ENCODE measurements at places on chromosomes 13 and 19.

- DNase-seq = no peak
Measured at GRCh38 chr19:51204321-51204720, 20.6 kb upstream of the CD33 start.

GRCh38 chr19:45348367-45349125, 8.0 kb downstream of the KLC3 start:
- no peak for DNase-seq

GRCh38 chr13:113280126-113280525, 16.9 kb upstream of the LAMP1 start:
- no peak for DNase-seq

GRCh38 chr13:112750570-112750969, 60.7 kb downstream of the ATP11A start:
- no peak for DNase-seq

- DNase-seq = no peak
Measured at GRCh38 chr13:53241891-53242348, 213.3 kb downstream of the OLFM4 start.

GRCh38 chr19:56083668-56084067, 37.4 kb downstream of the ZNF787 start:
- no peak for DNase-seq

DNA sequence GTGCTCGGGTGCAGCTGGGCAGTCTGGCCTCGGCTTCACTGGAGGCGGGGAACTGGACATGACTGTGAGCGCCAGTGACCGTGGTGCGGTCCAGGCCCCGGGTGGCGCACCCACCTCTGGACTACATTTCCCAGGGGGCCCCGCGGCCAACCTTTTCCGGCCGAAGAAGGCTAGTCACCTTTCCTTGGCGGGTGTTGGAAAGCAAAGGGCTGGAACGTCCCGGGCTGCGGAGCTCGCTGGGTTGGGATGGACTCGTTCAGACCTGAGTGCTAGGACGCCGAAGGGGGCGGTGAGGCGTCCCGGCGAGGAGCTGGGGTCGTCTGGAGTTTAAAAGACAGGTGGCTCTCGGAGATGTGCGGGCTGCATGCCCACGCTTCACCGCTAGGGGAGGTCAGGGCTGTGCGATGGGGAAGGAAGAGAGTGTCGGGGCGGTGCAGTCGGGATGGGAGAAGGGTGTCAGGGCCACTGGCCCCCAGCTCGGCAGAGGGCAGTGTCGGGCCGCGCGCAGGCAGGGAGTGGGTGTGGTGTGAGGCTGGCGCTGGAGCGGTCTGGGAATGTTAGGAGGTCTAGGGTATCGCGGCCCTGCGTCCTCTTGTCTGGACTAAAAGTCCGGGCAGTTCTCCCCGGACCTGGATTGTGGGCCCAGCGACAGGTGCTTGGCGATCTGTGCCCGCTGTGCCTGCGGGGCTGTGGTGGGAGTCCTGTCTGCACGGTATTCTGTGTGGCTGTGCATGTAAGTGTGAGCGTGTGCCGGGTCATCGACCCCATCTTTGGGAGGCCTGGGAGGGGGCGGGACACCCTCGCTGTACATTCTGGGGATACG, 57.1 kb downstream of the ZNF568 start:
- peak; percentile 83 for DNase-seq

DNA sequence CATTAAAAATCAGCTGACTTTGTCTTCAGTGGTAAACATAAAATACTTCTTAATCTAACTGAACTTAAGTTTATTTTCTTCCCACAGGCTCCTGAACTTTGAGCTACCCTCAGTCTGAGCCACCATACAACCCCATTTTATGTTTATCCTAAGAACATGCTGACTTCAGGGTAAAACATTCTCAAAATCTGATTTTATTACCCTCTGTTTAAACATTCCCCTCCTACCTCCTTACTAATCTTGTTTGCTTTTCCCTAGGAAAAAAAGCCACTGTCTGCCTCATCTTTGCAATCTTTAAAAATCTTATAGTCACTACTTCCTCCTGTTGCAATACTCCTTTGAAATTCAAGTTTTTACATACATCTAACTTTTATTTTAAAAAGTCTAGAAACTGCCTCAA, 4.0 kb downstream of the ZNF91 start:
- DNase-seq = no peak

DNA sequence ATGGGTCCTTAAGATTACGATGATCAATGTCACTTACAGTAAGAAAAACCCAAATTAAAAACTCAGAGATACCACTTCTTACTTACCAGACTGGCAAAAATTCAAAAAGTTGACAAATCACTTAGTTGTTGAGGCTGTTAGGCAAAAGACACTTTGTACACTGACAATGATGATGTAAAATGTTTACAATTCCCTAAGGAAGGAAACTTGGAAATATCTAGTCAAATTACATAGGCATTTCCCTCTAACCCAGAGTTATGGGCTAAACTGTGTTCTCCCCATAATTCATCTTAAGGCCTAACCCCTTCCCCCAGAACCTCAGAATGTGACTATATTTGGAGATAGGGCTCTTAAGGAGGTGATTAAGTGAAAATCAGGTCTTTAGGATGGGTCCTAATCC, 12.0 kb downstream of the TGDS start:
- no peak for DNase-seq

DNA sequence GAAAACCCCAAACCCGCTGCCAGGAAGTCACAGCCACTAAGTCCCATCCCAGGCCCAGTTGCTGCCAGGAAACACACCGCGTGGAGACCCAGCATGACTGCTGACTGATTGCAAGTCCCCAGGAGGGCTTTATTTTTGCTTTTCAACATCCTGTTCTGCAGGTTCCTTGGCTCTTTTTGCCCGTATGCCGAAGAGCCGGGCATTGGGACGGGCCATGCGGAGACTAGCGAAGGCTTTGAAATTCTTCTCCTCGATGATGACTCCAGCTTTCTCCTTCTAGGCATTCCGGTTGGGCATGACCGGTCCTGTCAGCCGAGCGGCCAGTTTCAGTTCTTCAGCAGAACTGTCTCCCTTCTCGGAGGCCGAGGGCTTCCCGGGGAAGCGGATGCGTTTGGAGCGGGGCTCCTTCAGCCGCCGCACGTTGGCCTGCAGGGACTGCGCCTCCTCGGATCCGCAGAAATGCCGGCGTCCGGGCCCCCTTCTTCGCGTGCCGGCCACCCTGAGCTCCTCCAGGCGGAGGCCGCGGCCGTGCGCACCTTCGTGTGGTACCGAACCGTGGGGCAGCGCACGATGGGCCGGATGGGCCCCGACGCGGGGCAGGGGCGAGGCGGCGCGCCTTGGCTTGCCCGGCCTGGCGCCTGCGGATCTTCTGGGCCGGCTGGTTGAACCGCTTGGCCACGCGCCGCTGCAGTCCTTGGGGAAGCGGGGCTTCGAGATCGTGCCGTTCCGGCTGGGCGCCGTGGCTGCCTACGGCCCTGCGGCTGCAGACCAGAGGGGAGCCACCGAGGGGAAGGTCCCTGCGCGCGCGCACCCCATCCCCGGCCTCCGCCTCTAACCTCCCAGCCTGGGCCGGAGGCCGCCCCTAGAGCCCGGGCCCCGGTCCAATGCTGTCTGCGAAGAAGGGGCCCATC, 15.2 kb downstream of the ZSCAN5C start:
- no peak for DNase-seq

DNA sequence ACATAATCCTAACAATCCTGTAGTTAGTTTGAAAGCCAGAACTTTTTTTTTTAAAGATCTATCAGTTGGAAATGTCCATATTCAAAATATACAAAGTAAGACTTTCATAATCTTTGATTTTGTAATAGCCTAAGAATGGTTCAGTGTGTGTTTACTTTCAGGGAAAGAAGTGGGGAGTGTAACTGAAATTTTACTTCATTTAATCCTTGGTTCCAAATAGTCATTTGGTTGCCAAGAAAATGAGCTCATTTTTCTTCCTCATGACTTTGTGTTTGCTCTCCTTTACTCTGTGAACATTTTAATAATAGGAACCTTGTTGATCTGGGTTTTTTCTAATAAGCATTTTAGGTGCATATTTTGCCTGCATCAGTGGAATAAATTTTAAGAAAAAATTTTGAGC, 278.8 kb downstream of the SLITRK6 start:
- no peak for DNase-seq

DNA sequence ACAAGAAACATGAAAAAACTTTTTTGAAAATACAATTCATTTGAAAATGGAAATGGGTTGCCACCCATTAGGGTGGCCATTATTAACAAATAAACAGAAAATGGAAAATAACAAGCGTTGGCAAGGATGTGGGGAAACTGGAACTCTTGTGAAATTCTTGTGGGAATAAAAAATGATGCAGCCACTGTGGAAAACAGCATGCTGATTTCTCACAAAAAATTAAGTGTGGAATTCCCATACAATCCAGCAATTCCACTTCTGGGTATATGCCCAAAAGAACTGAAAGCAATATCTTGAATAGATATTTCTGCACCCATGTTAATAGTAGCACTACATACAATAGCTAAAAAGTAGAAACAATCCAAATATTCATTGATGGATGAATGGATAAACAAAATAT, 165.2 kb downstream of the DCLK1 start:
- no peak for DNase-seq

DNA sequence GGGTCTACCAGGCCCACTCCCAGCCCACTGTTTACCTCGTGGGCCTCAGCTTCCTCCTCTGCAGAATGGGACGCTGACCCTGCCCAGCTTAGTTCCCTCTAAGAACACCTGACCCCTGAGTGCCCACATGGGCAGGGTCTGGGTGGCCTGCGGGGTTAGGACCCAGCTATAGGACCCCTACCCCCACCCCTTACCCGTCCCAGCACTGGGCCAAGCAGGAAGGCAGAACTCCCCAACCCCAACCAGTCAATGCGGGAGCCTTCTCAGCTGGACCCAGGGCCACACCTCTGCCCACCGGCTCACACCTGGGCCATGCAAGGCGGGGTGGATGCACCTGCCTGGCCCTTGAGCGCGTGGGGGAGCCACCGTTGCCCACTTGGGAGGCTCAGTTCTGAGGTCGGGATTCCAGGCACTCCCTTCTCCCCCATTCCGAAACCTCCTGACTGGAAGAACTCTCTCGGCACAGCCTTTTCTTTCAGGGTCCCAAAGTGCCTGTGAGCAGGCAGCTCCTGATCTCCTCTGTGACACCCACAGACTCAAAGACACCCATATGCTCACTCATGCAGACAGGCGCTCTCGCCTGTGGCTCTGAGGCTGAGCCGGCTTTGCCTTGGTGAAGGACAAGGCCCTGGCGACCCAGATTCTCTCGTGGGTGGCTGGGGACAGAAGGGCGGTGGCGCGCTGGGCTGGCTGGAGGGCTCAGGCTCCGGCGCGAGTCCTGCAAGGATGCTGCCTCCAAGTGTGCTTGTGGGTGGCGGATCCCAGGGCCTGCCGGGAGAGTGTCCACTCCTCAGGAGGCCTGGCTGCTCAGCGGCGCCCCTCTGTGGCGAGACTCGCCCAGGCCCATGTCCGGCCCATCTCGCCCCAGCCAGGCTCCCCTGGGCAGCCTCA, 27.9 kb upstream of the PARP4 start:
- DNase-seq = no peak

GRCh38 chr13:100917011-100917410, 242.4 kb upstream of the TMTC4 start:
- DNase-seq = no peak

GRCh38 chr13:21738630-21739029, 67.8 kb downstream of the FGF9 start:
- DNase-seq = no peak

DNA sequence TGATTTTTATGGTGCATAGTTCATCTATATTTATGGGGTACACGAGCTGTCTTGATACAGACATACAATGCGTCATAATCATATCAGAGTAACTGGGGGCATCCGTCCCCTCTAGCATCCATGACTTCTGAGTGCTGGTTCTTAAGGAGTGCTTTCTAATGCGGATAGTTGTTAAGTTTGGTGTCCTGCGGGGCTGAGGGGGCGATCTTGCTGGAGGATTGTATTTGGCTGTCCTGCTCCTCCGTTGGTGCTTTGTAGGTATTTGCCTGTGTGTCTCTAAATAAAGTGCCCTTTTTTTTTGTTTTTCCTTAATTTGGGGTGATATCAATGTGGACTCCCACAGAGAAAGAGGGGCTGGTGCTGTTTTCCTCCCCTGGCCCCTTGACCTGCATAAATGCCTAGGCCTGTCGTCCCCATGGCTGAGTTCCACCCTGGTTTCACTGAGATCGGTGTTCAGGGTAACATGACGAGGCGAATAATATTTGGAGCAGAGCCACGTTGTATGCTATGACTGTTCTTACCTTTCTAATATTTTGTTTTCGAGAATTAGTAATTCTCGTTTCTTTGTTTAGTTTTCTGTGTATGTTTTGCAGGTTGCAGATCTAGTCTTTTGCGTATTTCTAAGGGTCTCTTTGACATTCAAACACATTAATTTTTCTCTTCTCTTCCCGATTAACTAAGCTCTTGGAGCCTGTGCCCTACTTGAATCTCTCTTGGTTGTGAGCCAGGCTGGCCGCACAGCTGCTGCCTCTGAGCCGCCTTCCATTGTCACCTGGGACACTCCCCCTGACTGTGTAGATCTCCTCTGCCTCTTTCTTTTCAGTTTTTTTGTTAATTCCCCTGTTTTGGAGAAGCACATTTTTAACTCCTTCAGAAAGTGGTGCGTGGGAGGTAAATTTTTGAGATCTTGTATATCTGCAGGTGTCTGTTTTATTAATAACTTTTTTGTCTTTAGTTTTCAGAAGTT, 100.3 kb downstream of the ARHGEF7 start:
- DNase-seq = no peak

- DNase-seq = no peak
Measured at GRCh38 chr19:12646551-12646950, 20.0 kb downstream of the MAN2B1 start.

- no peak for DNase-seq
Measured at GRCh38 chr19:867855-868457, 8.5 kb downstream of the CFD start.

DNA sequence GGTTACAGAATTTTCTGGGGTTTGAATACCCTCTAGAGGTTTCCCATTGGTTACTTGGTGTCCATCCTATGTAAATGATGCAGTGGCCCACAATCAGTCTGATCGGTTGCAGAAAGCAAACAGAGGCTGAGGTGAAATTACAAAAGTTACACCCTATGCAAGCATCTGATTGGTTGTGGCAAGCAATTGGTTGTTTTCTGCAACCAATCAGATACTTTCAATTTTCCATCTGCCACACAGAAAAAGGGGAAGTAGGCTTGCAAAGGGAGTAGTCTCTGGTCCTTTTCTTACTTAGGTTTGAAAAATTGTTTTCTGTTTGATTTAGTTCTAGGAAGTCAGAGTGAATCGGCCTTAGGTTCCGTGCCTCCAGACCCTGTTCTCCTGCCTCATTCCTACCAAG, 93.1 kb downstream of the WTIP start:
- DNase-seq = no peak

DNA sequence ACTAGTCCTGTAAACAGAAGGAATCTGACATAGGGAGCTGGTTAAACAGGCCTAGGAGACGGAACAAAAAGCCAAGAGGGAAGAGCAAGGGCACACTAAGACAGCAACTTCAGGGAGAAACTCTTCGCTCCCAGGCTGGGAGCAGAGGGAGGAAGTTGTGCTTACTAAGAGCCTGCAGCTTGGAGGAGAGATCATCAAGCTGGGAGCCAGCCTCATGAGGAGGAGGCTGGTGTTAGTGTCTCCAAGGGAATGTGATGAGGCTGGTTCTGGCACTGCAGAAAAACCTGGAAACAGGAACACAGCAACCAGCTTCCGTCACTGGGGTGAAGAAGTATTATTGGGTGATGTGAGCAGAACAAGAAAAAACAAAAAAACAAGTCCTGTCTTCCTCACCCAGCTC, 1027.3 kb downstream of the UQCRFS1 start:
- no peak for DNase-seq

Data from activated CD4-positive, alpha-beta T cell treated with anti-CD3 and anti-CD28 coated beads for 48 hours (primary cell).